ENCODE measurements at places on chromosomes 2 and 18. TPM values are rescaled to one million over a fixed set of nuclear protein-coding genes. Genes with fewer than 3 reads are reported as not detected.

The CAPN14 gene
- 0.58 TPM for total RNA-seq

The NCOA1 gene
- total RNA-seq, result 13.1 TPM

The FTCDNL1 gene
- total RNA-seq, result 1.3 TPM

The ABHD1 gene
- total RNA-seq, result not detected
